Cerebellar nuclear complex (tissue), 1 donor: ENCODE measurements at places on chromosomes 6 and 20.

DNA sequence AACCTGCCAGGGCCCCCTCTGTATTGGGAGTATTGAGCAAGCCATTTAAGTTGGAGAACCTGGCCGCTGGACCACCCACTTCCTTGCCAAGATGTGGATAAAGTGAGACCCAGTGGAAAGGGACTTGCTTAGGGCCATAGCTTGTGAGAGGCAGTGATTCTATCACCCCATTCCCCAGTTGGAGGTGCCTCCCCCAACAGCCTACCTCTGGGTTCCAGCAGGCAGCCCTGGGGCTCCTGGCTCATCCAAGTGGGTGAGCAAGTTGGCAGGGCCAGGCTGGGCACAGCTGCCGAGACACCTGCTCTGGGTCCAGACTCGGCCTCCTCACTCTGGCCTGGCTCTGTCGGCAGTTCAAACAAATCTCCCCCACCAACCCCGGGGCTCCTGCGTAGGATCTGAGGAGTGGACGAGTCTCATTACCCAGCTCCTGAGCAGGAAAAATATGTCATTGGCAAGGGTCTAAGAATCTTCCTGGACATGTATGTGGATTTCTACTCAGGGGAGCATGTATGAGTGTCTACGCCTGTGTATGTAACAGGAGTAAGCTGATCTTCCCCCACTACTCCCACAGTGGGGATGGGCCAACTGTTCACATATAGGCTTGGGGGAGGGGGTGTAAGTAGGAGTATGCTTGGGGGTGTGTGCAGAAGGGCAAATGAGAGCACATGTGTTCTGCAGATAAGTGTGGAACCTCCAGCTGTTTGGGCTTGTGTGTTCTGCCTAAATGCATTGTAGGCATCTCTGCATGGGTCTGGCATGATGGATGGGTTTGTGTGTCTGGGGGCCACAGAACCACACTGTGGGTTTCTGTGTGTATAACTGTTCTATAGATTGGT, 1.9 kb downstream of the ID1 start:
- no peak for DNase-seq

GRCh38 chr20:23362392-23363256, 642 bp downstream of the GZF1 start:
- DNase-seq = no peak

DNA sequence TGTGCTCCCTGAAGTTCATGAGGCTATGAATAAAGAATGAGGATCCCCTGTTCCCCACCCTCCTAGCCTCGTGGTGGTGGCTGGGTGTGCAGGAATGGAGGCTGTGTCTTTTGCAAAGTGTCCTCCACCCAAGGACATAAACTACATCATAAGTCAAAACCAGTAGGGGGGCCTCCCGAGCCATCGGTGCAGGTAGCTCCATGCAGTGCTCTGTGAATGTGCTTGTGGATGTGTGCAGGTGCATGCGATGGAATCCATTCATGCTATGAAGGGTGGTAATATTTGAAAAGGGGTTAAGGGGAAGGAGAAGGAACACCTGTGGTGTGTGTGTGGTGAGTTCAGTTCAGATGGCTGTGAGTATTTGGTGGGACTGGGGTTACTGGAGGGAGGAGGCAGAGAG, 197.3 kb downstream of the NRN1 start:
- DNase-seq = no peak

- DNase-seq = no peak
Measured at GRCh38 chr6:169212897-169213813, 40.5 kb downstream of the THBS2 start.

DNA sequence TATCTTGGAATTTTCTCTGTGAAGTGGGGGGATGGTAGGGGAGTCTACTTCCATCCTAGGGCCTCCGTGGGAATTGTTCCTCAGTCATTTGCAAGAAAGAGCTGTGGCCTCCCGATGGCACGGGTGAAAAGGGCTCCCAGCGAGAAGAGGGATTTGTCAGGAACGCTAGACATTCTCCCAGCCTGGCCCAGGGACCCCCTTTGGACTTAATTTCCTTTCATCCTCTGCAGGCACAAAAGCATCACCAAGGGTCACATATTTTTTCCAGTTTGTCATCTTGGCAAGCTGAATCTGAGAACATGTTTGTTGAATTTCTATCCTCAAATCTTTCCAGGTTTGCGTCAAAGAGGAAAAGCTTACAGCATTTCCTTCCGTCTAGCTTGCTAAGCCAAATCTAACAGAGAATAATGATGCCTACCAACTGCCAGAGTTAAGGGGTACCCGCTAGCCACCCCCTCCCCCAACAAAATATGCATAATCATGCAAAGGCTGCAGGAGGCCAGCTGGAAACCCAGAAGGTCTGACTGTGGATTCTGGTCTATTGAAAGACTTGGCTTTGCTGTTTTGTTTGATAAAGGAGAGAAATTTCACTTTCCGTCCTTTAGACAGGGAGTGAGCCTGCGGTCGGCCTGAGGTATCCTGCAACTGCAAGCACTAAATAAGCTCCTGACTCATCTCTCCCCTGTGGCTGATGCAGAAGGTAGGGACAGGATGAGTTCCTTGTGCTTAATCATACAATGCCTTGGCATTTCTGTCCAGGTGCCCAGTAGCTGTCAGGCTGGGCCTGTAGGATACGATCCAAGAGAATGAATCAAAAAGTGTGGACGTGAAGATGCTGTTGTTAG, 23.1 kb downstream of the PSMG4 start:
- no peak for DNase-seq
